Tibial nerve (tissue), 4 donors: ENCODE measurements at places on chromosomes 7 and 10. TPM values are rescaled to one million over a fixed set of nuclear protein-coding genes. Genes with fewer than 3 reads are reported as not detected.

The TRIM74 gene
- total RNA-seq: not detected

DNA sequence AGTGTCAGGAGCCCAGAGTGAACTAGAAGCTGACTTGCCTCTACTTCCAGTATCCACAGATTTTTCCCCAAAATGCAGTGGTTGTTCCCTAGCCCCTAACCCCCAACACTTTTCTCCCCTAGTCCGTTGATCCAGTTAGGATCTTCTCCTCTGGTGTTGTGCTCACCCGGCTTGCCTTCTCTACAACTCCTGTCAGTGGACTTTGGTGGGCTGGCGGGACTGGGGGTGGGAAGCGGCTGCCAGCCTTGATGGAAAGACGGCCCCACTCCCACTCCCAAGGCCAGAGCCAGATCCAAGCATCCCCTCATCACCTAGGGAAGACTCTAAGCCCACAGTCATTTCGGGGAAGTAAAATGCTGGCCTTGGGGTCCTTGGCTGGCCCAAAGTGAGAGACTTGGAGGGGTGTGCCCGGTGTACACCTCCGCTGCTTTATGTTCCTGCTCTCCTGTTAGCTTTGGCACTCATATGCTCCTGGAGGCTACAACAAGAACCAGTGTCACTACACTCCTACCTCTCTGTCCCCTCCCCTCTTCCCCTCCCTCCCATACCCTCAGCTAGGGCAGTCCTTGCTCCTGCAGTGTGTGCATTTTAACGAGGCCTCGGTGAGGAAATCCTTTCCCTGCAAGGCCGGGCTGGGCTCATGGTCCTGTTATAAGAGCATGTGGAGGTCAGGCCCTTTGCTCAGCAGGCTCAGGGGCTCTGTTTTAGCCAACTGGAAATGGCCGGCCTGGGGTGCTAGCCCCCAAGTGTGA, 930 bp upstream of the HOXA10 start:
- peak; percentile 32 for DNase-seq

DNA sequence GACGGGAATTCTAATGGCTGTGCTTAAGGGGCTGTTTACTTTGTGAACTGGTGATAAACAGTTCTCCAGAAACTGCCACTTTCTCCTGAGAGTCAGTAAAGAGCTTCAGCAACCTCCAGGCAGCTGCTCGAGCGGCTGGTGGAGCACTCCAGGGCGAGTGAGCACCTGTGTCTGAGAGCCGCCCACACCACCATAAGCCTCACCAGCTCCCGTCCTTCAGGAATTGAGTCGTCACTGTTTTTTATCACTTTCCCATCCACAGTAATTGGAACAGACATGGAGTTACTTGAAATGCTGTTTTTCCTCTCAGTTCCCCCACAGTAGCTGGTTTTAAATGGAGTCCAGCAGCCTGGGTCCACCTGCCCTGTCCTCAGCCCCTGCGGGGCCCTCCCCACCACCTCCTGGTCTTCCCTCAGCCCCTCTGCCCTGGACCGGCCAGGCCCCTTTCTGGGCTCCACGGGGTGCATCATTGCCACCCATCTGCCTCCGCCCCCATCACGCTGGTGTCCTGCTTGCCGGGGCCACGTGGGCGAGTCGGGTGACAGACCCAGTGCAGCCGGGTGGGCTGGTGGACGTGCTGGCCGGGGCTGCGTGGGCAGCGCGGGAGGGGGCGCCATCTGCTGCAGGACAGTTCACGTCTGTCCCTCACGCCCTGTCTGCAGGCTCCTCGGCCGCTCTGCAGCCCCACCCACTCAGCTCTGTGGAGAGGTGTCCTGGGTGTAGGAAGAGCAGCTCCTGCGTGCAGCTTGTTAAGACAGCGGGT, 56.0 kb downstream of the NKX6-2 start:
- no peak for DNase-seq

The LIPN gene
- total RNA-seq: not detected

DNA sequence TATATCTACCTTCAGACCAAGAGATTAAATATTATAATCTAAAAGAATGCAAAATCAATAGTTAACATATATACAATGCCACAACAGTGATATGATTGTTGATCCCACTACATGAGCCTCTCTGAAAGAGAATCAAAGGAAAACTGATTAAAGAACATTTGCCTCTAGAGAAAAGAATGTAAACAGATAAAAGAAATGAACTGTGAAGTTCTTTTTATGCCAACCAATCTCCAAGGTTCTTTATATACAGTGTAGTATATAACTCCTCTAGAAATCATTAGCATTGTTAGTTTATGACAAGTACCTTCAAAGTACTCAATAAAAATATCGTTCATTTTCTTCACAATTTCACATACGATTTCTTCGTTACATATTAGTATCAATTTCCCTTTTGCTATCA, 20.1 kb downstream of the CNOT4 start:
- no peak for DNase-seq

DNA sequence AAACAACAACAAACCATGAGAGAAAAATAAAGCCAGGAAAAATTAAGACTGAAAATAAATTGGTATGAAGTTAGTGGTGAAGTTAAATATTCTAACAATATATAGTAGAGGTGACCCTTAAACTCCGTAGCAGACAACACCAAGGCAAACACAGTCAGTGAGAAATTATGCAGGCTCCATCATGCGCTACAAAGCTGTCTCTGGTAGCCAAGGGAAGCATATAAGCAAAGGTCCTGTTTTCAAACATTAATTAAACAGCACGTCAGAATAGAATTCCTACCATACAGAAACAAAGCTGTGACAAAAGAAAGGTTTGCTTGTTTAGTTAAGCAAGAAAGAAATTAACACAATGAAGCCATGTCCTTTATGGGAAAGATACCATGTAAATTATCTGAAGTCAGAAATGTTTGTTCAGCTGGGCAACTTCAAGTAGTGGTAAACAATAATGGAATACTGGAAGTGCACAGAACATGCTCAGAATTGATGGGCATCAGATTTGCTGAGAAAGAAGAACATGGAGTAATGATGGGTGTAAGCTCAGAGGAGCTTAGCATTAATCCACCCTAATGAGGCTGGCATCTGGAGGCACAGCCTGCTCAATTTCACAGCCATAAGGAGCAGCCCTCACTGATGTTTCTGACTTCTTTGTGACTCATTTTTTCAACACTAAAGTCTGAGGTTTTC, 75.7 kb downstream of the IGF2BP3 start:
- no peak for DNase-seq

DNA sequence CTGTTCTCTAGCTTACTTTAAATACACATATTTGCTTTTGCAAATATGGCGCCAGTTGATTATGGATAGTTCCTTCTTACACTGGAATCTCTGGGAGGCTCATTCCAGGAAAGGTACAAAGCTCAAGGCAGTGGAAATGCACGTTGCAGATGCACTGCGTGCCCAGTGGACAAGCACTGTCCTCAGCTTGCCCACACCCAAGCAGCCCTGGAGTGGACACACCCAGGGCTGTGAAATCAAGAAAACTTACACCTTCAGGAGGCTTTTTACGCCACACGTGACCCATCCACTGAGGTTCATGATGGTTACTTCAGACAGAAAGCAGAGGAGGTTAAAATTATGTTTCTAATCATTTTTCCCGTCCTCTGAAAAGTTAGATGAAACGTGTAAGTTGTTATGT, 248.5 kb downstream of the VTI1A start:
- no peak for DNase-seq

- no peak for DNase-seq
These were observed 23.1 kb upstream of the PON2 start for GRCh38 chr7:95457947-95458346.
